CD4-positive, alpha-beta T cell (primary cell): ENCODE measurements at places on chromosomes 5 and 9.

- DNase-seq = no peak
These were observed 53.6 kb upstream of the IRX2 start for GRCh38 chr5:2805080-2805479.

DNA sequence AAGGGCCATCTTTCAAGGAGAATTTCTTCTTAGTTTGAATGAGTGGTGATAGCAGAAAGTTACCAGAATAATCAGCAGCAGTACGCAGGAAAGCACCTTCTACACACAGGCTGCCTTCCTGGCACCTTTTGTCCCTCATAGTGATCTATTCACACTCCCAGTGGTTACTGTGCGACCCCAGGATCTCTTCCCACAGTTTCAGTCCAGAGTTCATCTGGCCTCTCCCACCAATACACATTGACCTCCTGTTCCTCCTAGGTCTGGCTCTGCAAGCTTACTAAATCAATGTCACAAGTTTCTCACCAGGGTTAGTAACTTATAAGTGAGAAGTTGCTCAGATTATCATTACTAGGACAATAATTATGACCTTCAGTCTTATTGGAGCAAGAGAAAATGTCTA lies 99.1 kb upstream of the PIK3R1 start:
- no peak for DNase-seq

- DNase-seq = no peak
These were observed 75.0 kb downstream of the CFAP95 start for GRCh38 chr9:69895659-69896058.

DNA sequence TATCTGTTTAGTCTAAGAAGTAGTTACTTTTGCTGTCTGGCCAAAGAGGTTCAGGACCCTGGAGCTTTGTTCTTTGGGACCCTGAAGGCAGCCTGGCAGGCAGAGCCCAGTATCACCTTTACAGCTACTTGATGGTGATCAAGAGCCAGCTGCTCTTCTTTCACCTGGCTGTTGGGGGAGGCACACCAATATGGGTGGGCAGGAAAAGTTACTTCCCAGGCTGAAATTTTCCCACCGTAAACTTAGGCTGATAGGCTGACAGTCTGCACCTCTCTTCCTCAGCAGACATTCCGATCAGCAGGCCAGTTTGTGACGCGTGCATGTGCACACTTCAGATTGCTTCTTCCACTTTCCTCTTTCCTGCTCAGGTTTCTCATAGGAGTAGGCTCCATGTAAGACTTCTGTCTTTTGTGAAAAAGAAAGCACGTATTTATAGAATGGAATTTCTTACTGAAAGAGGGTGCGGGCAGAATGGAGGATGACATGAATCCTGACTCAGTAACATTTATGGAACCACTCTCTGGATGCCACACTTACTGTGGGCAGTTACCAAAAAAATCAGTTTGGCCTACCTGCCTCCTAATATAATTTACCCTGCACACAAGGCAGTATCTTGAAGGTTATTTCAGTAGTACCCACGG lies 223.9 kb upstream of the DMRT1 start:
- DNase-seq = no peak

GRCh38 chr5:80376557-80376956 lies 31.3 kb upstream of the ZFYVE16 start:
- DNase-seq = no peak

GRCh38 chr5:172454358-172455086 lies at the start of gene SH3PXD2B:
Gene SH3PXD2B, minus strand, starts transcription at chr5:172454525. Its CDS starts 173 bp downstream, at chr5:172454352.
- DNase-seq = peak; percentile 7

- DNase-seq = no peak
These were observed 86.0 kb downstream of the DRD1 start for GRCh38 chr5:175357995-175358394.

DNA sequence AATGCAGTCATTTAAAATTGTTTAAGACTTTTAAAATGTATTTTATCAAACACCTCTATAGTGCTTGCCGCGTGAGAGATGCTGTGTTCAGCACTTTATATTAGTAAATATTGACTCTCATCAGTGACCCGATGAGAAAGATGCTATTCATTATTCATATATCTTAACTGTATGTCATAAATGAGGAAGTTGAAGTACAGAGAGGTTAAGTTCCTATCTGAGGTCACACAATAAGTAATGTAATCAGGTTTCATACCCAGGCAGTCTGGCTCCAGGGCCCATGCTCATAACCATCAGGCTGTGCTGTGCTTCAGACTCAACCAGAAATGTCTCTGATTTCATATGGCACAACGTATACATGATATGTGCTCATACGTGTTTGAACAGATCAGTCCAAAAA lies 119.0 kb downstream of the SV2C start:
- no peak for DNase-seq

- no peak for DNase-seq
These were observed 514.1 kb upstream of the MEF2C start for GRCh38 chr5:89397096-89397495.

GRCh38 chr5:142015781-142016533 lies 3.1 kb upstream of the GNPDA1 start:
- DNase-seq = peak; percentile 73

GRCh38 chr9:36559036-36559695 lies 13.5 kb upstream of the MELK start:
- DNase-seq = no peak

GRCh38 chr5:994821-995220 lies 13.8 kb upstream of the NKD2 start:
- no peak for DNase-seq

DNA sequence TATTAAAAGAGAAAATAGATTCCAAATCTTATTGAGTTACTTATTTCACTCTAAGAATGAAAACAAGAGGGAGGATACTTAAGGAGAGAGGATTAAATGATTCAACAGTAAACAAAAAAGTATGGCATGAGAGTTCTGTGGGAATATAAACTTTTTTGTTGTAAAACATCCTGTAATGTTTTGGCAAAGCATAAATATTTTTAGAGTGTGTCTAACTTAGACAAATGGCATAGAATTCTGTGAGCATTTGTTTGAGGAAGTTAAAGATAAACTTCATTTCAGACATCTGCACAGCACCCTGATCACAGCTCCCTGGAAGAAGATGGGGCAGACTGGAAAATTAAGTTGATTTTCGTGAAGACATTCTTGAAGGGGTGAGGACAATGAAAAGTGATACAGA lies 246.8 kb upstream of the HAPLN1 start:
- DNase-seq = no peak

DNA sequence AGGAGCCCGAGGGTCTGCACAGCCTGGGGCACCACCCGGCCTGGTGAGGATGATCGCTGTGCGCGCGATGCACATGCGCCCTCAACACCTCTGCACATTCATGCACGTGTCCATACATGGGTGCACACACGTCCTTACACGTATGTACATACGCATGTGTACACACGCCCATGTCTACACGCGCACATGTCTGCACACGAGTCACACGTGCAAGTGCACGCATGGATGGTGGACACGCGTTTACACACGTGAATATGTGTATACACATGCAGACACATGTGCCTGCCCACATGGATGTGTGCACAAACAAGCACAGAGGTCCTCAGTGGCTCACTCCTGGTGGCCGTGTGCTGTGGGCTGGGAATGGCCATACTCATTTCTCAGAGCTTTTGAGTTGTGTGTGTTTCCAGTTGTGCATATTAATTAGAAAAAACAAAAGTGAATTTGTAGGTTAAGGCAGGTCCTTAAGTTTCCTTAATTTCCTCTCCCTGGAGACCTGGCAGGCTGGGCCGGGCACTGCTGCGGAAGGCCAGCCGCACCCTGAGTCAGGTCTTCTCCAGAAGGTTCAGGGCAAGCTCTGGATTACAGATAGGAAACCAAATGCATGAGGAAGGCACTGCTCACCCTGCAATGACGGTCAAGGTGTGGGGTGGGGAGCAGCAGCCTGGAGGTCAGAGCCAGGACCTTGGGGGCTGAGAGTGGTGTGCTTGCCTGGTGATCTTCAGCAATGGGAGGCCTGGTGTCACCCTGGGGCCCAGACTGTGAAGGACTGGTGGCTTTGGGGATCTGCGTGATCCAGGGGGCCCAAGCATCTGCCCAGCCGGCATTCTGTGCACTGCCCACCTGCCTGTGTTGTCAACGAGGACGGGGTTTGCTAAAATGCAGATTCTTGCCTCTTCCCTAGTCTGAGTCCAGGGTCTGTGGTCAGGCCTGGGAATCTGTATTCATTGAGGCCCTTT lies 1.3 kb upstream of the RNU6ATAC start:
- peak; percentile 53 for DNase-seq

DNA sequence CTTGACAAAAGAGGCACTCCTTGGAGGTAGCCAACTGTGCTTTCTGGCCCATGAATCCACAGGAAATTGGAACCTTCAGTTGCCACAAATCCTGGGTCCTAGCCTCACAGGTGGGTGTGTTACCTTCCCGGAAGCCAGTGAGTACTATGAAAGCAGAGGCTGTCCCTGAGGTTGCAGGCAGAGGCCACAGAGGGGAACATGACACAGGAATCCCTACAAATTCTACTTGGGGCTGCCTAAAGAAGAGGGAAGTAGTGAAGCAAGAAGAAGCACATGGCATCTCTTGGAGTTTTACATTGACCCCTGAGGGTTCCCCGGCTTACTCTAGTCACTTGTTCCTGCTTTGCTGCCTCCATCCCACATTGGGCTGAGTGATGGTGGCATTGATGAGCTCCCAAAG lies 2.6 kb downstream of the SLC22A5 start:
- no peak for DNase-seq

DNA sequence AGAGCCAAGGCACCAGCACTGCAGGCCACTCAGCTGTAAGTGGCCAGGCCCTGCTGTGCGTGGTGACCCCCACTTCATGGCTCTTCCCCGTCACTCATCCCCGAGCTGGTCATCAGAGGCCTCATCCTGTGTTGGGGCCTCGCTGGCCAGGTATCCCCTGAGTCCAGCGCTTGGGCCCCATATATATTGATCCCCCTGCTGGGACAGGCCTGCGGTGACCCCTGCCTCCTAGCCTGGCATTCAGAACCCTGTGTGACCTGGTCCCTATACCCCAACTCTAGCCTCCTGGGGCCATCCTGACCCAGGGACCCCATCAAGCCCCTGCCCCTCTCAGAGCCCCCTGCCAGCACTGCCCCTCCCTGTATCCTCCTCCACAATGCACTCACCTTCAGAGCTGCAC lies 12.7 kb downstream of the GBGT1 start:
- peak; percentile 37 for DNase-seq

DNA sequence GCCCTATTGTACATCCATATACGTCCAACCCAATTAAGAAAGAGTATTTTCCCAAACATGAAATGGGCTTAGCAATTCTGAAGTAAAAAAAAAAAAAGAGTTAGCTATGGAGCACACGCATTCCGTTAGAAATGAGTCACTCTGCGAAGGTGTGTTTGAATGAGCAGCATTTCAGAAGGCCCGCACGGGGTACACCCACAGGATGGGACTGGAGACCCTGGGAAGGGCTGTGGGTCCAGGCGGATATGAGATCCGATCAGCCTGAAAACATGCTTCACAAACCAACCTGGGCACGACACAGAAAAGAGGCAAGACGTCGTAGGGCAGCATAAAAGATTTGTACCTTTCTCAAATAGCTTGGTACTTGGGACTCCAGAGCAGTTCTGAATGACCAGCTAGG lies 173.9 kb upstream of the KLF9 start:
- DNase-seq = no peak
